AG10803 (cell line): ENCODE measurements at places on chromosomes 7 and 10.
A peak's percentile ranks its signal among the peaks of the same experiment; 100 is the strongest.

- DNase-seq, result no peak
Measured at GRCh38 chr10:11345224-11346054, 266.0 kb downstream of the USP6NL start.

GRCh38 chr7:127221731-127222130 lies 31.0 kb downstream of the GRM8 start:
- DNase-seq, result no peak

DNA sequence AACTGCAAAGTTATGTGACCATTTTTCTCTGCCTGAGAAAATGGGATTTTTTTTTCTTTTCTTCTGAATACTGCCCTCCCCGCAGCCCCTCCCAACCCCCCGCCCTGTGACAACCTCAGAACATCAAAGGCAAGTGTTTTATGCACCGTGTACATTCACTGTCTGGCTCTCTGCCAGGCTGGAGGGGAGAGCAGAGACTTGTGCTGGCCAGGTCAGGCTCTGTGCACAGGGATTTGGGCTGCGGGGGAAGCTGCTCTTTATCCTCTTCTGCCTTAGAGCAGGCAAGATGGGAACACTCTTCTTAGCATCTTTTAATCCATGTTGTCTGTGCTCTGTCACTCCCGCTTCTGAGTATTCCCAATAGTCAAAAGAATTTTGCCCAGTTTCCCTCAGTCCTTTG lies 195.1 kb downstream of the CCSER2 start:
- DNase-seq, result no peak

GRCh38 chr7:27472043-27472442 lies 190.6 kb downstream of the HIBADH start:
- no peak for DNase-seq

GRCh38 chr7:157715071-157715937 lies 378.5 kb downstream of the DNAJB6 start:
- DNase-seq, result no peak

GRCh38 chr7:95501261-95501832 lies 15.6 kb downstream of the ASB4 start:
- DNase-seq, result no peak

DNA sequence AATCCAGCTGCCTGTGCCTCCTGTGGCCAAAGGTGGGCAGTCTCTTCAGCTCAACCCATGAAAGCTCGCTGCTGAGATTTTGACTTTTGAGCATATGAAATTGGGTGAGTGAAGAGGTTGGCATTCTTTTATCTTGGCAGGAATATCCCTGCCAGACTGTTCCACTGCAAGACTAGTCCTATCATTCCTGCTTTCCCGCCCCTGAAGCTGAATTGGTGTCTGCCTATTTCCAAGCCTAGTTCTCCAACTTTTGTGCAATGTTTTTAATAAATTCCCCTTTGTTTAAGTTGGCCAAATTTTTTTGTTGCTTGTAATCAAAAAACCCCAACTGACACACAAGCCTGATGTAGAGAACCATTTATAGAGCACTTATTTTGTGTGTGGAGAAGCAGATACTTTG lies 34.8 kb upstream of the BICC1 start:
- peak; percentile 36 for DNase-seq

DNA sequence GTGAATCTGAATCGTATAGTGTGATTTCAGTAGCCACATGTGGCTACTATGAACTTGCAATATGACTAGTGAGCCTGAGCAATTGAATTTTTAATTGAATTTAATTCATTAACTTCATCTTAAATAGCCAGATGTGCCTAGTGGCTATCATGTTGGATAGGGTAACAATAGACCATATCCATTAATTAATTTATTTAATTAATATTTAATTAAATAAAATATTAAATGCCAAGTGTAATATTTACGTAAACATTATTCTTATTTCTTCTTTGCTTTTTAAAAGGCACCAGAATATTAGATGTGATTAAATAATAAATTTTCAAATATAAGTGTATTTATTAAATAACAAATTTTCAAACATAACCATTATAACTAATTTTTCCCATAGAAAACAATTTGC lies 354.4 kb downstream of the PLXDC2 start:
- DNase-seq, result no peak

- no peak for DNase-seq
Measured at GRCh38 chr7:44970523-44971051, 8.2 kb downstream of the MYO1G start.

GRCh38 chr7:148334959-148335577 lies 255.5 kb upstream of the C7orf33 start:
- DNase-seq, result peak; percentile 1

GRCh38 chr7:158327571-158328180 lies 259.9 kb downstream of the PTPRN2 start:
- no peak for DNase-seq

DNA sequence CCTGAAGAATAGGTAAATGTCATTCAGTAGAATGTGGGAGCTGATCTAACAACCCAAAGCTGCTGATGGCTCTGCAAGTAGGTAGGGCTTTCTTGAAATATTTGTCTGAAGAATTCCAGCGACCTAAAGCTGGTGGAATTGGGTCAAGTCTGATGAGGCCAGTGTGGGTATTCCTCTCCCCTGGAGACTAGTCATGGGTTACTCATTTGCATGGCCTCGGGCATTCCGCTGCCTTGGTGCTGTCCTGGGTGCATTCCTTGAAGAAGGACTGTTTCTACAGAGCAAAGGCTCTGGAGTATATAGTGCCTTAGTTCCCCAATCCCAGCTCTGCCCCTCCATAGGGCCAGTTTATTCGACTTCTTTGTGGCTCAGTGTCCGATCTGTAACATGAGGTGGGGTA lies 19.2 kb downstream of the PDK4 start:
- DNase-seq, result no peak

GRCh38 chr10:101323495-101323894 lies 30.5 kb upstream of the BTRC start:
- DNase-seq, result no peak

- DNase-seq, result no peak
Measured at GRCh38 chr7:112572669-112573301, 92.0 kb downstream of the LSMEM1 start.

- no peak for DNase-seq
Measured at GRCh38 chr7:8444468-8444769, 11.0 kb downstream of the NXPH1 start.

DNA sequence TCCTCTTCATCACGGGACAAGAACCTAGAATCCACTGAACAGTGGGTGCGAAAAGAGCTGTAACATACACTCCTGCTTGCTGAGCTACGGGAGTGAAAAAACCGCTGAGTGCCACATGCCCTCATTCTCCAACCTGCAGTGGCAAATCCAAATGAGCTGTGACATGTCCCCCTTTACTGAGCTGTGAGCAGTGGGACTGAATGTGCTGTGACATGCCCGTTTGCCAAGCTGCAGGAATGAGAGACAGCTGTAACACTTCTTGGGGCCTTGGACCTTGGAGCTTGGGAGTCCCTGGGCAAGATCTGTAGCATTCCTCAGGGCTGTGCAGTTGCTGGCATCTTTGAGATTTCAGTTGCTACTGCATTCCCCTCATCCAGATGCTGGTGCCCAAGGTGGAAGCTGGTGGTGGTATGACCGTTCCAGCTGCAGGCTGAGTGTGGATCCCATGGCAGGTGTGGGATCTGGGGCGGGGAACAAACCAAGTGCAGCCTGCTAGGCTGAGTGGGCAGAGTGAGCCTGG lies 85.0 kb downstream of the TMEM106B start:
- DNase-seq, result no peak

DNA sequence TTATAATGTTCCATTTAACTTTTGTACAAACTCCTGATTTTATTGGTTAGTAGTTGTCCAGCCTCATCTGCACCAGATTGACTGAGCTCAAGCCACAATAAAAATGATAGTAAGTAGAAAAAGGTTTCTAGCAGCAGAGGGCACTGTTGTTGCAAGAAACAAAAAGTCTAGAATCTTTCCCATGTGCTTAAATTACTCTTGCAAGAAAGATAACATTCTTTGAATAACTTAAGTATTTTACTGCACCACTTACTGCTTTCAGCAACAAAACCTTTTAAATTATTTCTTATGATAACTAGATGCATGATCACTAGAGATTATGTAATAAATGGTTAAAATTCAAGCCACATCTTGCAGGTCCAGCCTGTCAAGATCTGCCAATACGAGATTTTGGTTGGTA lies 27.0 kb downstream of the LMOD2 start:
- peak; percentile 78 for DNase-seq

DNA sequence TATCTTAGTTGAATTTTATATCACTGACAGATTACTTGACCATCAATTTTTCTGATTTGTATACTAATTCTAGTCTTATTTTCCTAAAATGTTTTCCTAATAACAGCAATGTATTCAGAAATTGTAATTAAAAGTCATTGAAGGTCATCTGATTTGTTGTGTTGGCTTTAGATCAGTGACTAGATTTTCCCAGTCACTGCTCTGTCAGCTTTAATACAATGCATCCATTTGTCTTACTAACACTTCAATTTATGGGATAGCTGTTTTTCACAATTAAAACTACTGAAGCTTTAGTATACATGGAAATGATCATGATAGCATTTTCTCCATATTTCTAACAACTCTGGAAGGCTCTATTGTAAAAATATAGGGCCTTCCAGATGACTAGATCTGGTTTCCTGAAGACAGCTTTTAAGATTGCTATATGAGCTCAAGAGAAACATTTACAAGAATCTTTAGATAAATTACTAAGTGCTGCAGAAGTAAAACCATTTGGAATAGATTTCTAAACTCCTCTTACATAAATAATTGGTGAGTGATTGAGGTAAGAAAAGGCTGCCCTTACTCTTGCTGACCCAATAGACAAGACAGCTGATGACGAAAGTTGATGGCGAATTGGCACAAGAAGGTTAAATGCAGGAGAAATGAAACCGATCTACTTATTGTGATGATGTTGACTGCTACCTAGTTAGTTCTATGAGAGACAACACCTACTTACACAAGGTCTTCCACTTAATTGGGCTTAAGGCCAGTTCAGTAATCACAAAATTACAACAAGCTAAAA lies 74.1 kb downstream of the LRRTM3 start:
- no peak for DNase-seq

DNA sequence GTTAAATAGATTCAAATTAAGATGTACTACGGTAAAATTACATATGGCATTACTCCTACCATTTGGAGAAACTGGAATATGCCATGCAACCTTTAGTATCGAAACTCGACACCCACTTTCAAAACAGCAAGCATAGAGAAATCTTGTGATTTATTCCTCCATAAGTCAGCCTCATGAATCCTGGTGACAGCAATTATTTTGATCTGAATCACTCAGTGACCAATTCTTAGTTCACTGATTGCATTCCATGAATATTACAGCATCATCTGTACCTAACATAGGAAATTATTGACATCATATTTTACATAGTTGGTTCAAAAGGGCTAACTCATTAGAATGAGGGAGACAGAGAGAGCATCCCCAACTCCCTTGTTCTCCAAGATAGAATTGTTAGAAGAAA lies 89.6 kb downstream of the CACNB2 start:
- DNase-seq, result peak; percentile 54

DNA sequence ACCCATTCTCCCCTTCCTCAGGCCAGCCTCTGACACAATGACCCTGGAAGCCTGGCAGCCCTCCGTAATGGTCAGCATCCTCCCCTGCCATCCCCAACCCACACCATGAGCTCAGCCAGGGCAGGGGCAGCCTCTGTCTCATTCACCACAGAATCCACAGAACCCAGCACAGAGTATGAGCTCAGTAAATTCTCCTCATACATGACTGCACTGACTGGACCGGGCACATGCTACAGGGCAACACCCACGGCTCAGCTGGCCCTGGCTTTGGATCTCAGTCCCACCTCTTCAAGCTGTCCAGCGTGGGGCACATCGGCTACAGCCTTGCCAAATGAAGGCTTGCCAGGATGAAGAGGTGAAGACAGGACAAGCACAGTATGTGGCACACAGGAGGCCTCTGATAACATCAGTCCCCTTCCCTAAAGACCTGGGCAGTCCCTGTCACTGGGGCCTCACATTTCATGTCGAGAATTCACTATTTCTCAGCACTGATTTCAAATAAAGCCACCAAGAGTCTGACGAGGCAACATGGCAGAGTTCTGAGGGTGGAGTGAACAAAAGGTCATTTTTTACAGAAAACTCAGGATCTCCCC lies 7.9 kb downstream of the GPRIN2 start:
- DNase-seq, result peak; percentile 9
